Stimulated activated CD8-positive, alpha-beta memory T cell treated with anti-CD3 and anti-CD28 coated beads, Interleukin-15, amount 100 ng/mL, for 24 hours (primary cell): ENCODE measurements at places on chromosomes 2 and 18.

DNA sequence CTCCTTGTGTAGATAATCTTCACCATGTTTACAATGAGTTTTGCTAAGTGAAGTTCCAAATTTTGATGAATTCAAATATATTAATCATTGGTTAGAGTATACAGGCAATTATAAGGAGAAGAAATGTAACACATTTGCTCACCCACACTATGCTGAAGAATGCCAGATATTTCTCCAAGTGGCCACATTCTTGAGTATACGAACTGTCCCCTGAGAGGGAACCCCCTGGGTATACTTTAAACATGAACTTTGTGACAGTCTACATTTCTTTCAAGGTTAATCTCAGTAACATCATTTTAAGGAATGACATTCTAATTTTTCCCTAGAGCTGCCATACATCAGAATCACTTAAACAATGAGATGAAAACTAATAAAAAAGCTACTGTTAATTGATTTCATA, 39.8 kb upstream of the CDKL4 start:
- DNase-seq: no peak

- DNase-seq: no peak
Observed at GRCh38 chr2:183057333-183057985, 19.2 kb upstream of the NCKAP1 start.

DNA sequence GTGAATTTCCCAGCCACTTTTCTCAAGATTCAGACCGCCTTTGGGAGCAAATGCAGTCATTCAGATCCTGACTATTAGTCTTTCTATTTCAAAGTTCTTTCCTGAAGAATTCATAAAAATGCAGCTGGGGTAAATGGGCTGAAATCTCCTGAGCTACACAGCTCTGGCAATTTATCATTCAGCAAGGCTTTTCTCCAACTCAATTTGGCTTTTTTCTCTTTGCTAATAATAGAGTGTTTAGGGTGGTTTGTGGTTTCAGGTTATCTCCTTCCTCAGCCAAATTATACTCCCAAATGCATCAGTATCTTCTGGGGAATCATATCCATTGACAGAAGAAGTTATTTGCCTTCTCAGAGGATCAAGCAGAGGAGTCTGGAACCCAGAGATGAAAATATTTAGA, 282.4 kb upstream of the SLC14A2 start:
- no peak for DNase-seq

GRCh38 chr2:102473020-102473419, at the start of gene SLC9A4:
Gene SLC9A4, plus strand, starts transcription at chr2:102473226. Its CDS starts 534 bp downstream, at chr2:102473760.
- DNase-seq: no peak

GRCh38 chr2:188322569-188323551, 31.2 kb downstream of the GULP1 start:
- DNase-seq: no peak
